ENCODE measurements at places on chromosomes 4 and X.

GRCh38 chrX:134868771-134869495 lies 121.9 kb upstream of the SMIM10 start:
- peak; percentile 53 for DNase-seq

GRCh38 chr4:78293821-78294301 lies 236.7 kb downstream of the FRAS1 start:
- peak; percentile 91 for DNase-seq

DNA sequence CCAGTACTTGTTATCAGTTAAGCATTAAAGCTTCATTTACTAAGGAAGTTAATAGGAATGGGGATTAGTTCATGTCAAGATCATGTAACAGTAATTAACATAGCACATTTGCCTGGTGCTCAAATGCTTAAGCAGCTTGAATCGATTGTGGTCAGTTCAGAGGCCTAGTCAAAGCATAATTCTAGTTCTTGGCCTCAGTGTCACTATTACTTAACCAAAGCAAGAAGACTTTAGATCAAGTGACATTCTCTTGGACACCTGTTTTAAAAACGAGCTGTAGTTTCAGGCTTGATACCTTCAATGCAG lies 115.2 kb upstream of the BMPR1B start:
- no peak for DNase-seq

DNA sequence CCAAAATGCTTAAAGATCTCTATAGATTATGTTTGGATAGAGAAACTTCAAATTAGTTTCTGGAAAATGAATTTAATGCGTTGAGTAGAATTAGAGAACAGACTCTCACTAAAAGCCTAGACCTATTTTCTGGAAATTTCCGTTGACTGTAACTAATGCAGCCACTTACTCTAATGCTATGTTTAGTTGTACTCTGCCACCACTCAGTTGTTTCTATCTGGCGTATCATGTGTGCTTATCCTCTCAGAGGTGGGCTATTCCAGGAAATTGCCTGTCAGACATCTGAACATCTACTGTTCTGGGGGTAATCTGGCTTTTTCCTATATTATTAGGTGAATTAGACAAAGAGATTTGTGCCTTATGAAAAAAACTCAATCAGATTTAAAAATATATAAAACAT lies 347.1 kb upstream of the FSTL5 start:
- DNase-seq: no peak

DNA sequence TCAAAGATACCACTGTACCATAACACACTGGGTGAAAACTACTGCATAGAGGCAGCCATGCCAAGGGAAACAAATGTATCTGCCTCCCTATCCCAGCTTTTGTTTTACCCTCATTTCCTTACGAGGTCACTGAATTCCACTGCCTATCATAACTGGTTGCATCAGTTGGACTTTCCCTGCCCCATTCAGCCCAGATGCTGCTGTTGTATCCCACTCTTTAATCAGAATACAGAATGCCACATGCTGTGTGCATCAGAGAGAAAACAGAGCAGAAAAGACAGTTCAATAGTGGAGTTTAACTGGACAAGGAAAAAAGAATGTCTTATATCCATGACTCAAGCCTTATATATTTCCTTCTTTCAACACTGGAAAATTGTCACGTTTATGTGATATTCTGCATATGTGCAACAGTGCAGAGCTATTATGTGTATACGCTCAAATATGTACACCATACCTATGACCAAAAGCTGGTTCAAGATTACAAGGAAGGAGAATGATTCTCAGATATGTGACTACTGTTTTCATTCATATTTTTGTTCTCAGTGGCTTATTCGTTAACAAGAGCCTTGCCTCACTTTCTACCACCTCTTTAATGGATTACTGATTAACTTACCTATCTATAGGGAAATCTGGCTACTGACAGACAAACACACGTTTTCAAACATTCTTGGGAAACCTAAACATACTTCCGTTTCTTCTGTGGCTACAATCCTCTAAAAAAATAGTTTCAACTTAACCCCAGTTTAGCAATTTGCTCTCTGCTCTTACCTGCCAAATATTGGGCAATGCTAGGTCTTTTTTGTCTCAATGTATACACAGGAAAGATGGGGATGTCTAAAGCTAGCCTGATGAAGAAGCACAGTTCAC lies 378.9 kb downstream of the SMARCA1 start:
- no peak for DNase-seq

GRCh38 chr4:147509386-147509785 lies 28.5 kb downstream of the EDNRA start:
- no peak for DNase-seq

Data from AG04449 (cell line).